ENCODE measurements at places on chromosomes 7 and 10.
A peak's percentile ranks its signal among the peaks of the same experiment; 100 is the strongest.

- ATAC-seq = no peak
Measured at GRCh38 chr10:128614802-128615553, 488.8 kb upstream of the MKI67 start.

DNA sequence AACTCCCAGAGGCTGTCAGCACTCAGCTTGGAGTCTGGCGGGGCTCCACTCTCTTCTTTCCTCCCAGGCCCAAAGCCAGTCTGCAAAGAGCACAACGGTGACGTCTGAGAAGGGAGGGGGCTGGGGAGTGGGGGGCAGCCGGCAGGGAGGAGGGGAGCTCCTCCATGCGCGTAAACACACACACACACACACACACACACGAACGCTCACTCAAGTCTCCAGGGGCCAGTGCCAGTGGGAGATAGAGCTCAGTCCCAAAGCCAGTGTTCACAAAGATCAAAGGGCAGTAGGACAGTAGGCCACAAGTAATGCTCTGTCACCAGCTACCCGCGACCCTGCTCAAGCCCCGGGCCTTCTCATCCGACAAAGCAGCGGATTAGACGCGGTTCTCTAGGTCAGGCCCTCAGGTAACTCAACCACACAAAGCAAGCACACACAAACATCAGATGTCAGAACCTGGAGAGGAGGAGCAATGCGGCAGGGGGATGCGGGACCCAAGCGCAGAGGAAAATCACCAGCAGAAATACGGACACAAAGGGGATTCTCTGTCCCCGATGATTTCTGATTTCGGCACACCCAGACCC, 19.9 kb downstream of the TCAF1 start:
- peak; percentile 41 for ATAC-seq

DNA sequence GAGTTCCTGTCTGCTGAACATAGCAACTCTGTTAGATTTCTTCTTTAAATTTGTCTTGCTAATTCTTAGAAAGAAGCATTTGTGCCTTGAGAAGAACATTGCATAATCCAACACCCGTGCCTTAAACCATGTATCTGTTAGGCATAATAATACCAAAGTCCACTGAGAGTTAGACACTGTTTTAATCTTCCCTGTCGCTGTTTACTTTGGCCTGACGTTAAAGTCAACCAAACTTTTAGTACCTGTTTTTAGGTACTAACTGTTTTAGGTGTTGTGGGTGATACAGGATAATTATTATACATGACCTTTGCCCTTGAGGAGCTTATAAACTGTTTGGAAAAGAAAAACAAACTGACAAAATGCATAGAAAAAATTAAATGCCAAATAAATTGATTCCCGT, 43.6 kb downstream of the KLHDC10 start:
- ATAC-seq = no peak

GRCh38 chr7:27103489-27104226, 1.2 kb upstream of the HOXA2 start:
- ATAC-seq = no peak

GRCh38 chr7:7564323-7564780, 2.3 kb upstream of the MIOS start:
- no peak for ATAC-seq

DNA sequence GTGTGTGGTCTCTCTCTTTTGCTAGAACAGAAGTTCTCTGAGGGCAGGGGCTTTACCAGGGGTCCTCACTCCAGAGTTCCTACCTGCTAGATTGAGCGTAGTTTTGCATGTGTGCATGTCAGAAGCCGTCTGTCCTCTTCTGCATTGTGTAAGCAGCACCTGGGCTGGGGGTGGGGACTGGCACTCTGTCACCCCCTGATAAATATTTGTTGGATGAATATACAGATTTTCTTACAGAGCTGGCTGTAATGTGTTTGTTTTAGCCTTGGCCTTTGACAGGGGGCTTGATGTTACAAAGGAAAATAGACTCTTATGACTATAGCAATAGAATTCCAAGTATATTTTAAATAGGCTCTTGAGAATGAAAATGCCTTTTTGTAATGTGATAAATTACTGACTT, 46.6 kb downstream of the WDR37 start:
- no peak for ATAC-seq

DNA sequence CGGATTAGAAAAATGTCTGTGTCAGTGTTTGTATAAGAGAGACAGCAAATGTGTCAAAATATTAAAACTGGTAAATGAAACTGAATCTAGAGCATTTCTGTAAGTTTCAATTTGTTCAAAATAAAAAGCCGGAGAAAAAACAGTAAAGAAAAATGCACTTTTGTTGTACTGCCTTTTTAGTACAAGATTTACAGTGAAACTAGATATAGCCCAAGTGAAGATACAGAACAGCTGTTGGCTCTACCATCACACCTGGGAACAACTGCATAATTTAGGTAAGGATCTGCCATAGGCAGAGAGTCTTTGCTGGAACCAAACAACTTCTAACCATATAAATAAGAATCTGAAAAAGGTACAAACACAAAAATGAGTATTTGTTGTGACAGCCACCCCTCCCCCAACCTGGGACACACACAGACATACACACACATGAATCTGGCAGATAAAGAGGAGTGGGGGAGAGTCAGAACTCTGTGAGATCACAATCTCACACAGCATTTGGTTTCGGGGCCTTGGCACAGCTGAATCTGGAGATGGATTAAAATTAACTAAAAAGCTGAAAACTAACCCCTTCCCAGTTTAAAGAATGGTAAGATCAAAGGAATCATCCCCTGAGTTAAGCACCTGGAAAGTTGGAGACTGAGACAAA, 54.8 kb downstream of the DPY19L1 start:
- ATAC-seq = no peak

GRCh38 chr10:24834869-24835268, 111.2 kb upstream of the ARHGAP21 start:
- no peak for ATAC-seq

GRCh38 chr10:132163278-132163765, 23.4 kb upstream of the DPYSL4 start:
- ATAC-seq = peak; percentile 59

GRCh38 chr7:81173766-81174281, 255.0 kb upstream of the SEMA3C start:
- ATAC-seq = no peak

DNA sequence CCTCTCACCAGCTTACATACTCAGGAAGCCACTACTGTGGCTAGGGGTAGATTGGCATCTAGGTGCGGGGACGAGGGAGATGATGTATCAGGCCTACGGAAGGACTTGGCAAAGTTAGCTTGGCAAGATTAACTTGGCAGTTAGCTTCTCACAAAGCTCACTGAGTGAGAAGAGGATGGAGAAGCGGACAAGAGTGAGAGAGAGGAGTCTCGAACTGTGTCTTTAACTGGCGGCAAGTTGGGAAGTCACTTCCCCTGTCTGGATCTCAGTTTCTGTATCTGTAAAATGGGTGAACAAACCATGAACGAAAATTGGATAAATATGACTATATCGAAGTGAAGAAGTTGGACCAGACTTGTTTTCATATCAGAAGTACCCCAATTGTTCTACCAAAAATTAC, 9.5 kb upstream of the MLXIPL start:
- no peak for ATAC-seq

DNA sequence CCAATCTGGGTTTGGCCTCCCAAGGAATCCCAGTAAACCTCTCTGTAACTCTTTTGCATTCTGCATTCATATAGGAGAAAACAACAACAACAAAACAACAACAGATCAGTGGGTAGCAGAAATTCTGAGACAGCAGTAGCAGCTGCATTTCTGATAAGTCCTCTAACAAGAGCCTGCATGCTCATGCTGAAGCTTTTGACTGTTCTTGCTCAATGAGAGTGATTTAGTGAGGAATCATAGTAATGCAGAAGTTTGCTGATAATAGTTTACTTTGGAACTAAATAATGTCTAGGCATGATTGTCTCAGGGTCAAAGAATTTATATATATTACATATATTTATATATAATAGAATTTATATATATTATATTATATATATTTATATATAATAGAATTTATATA, 35.2 kb downstream of the BMPER start:
- ATAC-seq = no peak

DNA sequence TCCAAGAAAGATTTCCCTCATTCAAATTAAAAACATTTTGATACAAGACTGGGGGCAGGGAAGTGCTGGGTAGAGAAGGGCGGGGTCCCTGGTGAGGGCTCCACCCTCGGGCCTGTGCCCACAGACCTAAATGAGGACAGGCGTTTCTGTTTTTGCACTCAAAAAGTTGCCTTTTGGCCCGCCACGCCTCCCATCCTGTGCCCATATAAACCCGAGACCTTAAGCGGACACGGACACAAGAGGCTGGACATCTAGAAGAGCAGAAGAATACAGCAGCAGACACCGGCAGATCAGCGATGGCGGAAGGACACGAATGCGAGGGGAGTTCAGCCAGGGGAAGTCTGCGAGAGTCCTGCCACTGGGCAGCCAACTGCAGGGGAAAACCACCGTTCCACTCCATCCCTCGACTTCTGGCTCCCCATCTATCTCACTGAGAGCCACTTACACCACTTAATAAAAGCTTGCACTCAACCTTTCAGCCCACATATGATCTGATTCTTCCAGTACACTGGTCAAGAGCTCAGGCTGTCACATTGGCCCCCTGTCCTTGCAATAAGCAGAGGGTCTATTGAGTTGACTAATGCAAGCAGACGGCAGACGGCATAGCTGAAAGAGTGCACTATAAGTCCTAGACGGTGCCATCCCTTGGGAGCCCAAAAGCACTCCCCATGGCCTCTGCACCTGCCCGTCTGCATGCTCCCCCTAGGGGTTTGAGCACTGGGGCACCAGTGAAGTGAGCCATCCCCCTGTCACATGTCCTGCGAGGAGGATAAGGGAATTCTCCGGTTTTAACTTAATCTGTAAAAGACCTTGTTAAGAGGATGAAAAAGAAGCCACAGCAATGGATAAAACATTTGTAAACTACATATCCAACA, 181.8 kb upstream of the PRSS1 start:
- peak; percentile 47 for ATAC-seq
